ENCODE measurements at places on chromosomes 11 and 22. TPM values are rescaled to one million over a fixed set of nuclear protein-coding genes. Genes with fewer than 3 reads are reported as not detected.

The DLG2 gene
- polyA plus RNA-seq, result 179 TPM

The DAGLA gene
- 5.7 TPM for polyA plus RNA-seq

The DNAL4 gene
- 95.0 TPM for polyA plus RNA-seq

The RPS19BP1 gene
- polyA plus RNA-seq, result 154 TPM

The ACAD8 gene
- 60.2 TPM for polyA plus RNA-seq

The ASRGL1 gene
- 141 TPM for polyA plus RNA-seq

The HEPHL1 gene
- not detected for polyA plus RNA-seq

The MS4A8 gene
- not detected for polyA plus RNA-seq

The A4GALT gene
- polyA plus RNA-seq, result not detected

The TRIM5 gene
- 2.0 TPM for polyA plus RNA-seq

Measured in neural cell (in vitro differentiated cells).